ENCODE measurements at places on chromosomes 3 and 15.

- DNase-seq = peak; percentile 86
These were observed 121.1 kb downstream of the SHQ1 start for GRCh38 chr3:72727172-72727571.

DNA sequence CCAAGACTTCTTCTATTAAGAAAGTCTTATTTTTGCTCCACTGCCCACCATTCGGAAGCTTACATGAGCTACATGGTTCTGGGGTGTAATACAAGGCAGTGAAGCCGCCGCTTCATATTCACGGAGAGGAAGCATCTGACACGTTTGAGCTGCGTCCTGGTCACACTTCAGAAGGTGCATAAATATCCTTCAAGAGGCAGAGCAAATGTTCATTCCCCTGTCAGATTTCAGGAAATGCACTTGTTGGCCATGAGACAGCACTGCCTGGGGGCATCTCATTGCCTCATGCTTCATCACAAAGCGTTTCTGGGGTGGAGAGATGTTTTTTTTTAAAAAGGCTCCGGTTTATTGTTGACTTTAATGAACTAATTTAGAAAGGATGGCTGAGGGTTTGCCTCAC lies 119.9 kb downstream of the CADPS start:
- no peak for DNase-seq

- no peak for DNase-seq
These were observed 46.9 kb downstream of the USP8 start for GRCh38 chr15:50471072-50471471.

DNA sequence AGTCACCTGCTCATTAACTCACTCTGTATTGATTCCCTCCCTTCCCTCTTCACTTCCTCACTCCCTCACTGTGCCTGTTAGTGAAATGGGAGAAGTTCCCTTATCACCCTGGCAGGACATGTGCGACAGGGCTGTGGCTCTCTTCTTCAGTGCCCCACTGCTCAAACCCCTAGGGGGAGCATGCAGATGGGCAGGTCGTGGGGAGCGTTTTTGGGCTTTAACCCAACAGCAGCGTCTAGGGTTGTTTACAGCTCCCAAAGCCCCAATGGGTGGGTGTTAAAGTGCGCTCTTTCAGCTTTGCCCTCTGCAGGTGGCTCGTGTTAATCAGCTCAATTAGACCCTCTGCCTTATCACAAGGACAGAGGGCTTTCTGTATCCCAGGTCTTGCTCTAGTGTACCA lies 447.8 kb upstream of the PROK2 start:
- DNase-seq = no peak

DNA sequence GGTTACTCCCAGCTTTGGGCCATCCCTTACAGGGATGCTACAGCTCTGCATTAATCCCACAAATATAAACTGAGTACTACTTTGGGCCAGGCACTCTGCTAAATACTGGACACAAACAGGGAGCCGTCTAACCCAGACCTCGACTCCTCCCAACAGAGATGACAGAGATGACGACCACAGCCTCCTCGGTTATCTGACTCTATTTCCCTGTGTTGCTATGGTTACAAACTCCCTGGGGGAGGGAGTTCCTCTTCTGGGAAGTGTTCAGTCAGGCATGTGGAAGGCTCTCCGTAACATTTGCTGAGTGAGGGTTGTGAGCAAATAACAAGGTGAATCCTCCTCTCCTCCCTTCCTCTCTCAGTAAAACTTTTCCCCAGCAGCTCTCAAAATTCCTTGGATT lies 6.7 kb upstream of the CMTM7 start:
- DNase-seq = peak; percentile 87

DNA sequence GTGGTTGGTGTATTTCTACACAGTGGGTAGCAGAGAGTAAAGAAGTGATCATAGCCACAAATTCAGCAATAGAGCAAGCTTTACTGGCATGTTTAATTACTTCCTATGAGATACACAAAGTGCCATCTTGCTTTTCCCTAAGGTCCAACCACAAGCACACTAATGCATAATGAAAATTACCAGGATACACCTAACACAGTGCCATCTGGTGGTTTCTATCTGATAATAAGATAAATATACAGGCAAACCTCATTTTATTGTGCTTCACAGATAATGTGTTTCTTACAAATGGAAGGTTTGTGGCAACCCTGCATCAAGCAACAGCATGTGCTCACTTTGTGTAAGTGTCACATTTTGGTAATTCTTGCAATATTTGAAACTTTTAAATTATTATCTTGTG lies 223.0 kb downstream of the NSUN3 start:
- DNase-seq = no peak

DNA sequence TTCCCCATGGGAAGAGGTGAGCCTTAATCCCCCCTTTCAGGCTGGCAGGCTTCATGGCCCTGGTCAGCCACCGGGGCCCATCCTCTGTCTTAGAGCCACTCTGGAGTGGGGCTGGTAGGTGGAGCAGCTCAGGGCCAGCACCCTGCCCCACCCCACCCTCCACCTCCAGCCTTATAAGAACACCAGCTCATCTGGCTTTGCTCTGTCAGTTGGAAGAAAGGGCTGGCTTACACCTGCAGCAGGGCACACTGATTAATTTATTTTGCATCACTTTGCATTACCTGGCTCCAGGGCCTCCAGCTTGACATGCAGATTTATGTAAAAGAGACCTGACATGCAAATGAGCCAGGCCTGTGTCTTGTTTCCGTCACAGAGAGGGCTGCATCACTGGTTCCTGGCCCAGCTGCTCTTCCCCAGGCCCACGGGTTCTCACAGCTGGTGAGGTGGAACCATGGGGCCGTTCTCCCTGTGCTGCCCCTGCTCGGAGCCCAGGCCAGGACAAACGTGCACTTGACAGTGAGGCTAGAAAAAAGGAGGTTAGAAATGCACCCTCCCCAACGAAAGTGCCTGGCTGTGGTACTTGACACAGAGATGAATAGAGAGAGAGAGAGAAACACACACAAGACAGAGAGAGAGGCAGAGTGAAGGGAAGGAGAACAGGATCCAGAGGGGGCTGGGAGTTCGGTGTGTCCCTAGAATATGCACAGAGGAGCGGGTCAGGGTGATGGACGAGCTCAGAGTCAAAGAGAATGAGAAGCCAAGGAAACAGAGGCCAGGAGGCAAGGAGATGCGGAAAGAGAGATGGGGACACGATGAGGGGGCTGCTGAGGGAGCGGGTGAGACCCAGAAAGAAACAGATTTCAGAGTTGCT lies 44.5 kb upstream of the MAGEF1 start:
- DNase-seq = no peak

DNA sequence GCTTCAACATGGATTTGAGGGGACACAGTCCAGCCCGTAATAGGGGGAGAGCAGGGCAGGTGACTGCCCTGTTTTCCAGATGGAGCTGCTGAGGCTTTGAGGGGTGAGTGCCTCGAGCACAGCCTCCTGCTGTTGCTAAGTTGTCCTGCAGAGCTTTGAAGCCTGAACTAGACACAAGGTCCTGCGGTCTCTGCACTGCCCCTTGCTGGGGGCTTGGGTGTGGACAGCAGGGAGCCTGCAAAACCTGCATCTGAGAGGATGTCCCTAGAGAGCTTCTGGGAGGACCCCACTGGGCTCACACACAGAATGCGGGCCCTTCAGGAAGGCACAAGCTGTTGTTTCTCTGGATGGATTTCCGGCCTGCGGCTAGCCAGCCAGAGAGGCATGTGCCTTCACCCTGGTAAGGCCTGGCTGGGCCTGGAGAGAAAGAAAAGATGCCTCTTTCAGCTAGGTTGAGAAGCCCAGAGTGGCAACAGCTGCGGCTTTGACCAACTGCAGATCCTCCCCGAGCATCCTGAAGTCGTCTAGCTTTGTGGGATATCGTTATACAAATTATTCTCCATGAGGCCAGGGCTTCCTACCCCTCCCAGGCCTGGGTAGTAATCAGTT lies 226.2 kb downstream of the SLCO3A1 start:
- no peak for DNase-seq

DNA sequence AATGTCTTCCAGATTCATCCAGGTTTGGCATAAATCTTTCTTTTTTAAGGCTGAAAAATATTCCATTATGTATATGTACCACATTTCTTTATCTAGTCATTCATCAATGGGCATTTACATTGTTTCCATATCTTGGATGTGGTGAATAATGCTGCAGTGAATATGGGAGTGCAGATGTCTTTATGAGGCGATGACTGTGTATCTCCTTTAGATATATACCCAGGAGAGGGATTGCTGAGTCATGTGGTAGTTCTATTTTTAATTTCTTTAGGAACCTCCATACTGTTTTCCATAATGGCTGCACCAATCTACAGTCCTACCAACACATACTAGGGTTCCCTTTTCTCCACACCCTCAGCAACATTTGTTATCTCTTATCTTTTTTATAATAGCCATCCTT lies 96.3 kb downstream of the LRRC28 start:
- no peak for DNase-seq

DNA sequence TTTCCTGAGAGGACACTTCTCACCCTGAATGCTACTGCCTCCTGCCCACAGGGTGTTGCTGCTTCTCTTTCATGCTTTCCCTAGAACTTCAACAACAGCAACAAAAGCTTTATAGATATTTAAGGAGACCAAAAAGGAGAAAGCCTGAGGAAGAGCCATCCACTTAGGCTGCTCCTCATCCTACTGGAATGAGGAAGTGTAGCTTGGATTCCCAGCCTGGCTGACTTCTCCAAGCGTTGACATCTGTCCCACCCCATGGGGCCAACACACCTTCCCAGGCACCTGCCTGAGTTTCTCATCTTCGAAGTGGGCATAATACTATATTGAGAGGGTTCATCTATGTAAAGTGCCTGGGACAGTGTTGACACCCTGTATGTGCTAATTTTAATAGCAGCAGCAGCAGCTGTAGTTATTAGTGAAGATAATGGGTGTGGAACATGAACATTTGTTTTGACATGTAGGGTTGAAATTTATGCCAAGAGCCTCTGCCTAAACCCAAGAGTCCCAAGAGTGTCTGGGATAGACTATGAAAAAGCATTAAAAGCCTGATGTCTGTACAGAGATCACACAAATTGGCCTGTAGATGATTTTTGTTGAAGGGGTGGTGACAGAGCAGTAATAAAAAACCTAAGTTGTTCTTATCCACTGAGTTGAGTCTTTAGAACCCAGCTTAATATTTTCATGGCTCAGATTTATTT lies 96.5 kb upstream of the PIAS1 start:
- peak; percentile 72 for DNase-seq

GRCh38 chr3:182105875-182106274 lies 394.1 kb downstream of the SOX2 start:
- no peak for DNase-seq

DNA sequence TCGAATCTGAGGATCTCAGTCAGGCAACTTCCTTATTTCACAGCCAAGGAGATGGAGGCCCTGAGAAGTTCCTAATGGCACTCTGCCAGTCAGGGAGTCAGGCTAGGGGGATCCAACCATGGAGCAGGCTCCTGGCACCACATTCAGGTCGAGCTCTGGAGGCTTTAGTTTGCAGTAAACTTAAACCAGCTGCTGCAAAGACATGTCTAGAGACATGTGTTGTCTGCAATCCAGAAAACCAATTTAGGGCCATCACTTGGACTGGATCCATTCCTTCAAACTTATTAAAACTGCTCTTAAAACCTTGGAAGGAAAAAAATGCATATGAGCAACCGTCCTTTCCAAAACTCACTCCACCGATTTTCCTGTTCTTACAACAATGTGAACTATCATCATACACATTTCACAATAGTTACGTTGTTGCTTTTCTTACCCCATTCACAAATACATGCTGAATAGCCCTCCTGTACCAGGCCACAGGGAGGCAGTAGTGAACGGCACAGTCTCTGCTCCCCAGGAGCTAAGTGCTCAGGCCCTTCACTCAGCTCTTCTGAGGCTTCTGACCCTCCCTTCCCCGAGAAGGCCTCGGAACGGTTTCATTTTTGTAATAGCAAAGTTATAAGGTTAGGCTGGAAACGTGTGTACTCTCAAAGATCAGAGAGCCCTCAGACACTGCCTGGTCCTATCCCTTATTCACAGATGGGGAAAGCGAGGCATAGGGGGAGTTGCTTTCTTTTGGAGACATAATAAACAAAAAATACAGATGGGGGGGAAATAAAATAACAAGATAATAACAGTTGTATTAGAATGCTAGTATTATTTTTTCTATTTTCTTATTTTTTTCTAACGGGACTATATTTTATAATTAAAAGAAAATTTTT lies 20.1 kb downstream of the RFT1 start:
- peak; percentile 92 for DNase-seq

DNA sequence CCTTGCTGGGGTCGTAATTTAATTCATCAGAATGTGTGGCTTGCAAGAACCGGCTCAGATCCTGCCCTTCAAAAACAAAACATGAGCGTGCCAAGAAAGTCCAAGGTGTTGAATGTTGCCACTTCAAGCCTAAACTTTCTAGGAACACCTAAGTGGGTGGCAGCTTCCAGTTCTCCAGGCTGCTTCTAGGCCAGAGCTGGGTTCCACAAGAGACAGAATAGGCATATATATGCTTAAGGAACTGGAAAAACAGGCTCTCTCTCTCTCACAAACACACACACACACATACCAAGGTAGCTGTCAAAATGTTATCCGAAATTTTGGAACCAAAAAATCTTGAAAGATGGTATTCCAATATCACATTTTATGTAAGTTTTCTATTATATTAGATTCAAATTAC lies 890 bp upstream of the ADIPOQ start:
- no peak for DNase-seq

GRCh38 chr3:105527949-105528348 lies 161.2 kb downstream of the ALCAM start:
- DNase-seq = no peak

Data from muscle of leg (tissue), 16 donors.